ENCODE measurements at places on chromosomes 5 and 9.

GRCh38 chr5:39283231-39283818, 64.0 kb upstream of the FYB1 start:
- peak; percentile 77 for DNase-seq

GRCh38 chr5:116876240-116876840, 301.7 kb upstream of the SEMA6A start:
- DNase-seq, result no peak

GRCh38 chr5:142006363-142007236, 6.2 kb downstream of the GNPDA1 start:
- no peak for DNase-seq

- DNase-seq, result peak; percentile 64
These were observed 61.4 kb upstream of the RANBP3L start for GRCh38 chr5:36363101-36363500.

DNA sequence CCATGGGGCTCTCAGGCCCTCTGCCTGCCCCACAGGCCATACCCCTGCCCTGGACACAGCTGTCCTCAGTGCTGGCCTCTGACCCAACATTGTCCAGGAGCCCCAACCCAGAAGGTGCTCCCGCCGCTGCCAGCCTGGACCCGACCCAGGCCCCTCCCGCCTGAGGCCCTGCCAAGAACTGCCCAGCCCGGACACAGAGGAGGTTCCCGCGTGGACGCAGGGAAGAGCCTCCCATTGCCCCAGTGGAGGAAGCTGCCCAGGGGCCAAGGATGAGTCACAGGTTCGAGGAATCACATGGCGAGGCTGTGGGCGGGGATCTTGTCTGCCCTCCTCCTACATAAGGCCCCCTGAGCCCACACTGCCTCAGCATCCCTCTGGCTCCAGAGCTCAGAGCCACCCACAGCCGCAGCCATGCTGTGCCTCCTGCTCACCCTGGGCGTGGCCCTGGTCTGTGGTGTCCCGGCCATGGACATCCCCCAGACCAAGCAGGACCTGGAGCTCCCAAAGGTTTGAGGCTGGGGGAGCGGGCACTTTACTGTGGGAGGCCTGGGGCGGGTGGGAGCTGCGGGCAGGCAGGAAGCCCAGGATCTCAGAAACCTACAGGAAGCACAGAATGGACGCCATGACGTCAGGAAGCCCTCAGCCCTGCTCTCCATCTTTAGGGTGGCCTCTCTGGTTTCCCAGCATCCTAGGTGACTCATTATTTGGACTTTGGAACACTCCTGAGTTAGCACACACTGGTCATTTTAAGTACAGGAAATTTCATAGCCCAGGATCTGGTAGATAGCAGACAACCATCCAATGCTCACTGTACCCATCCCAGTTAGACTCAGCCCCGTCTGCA, at the start of gene PAEP:
PAEP (plus strand) TSS at position 366 of the 844 bp plus-strand sequence.
- no peak for DNase-seq

DNA sequence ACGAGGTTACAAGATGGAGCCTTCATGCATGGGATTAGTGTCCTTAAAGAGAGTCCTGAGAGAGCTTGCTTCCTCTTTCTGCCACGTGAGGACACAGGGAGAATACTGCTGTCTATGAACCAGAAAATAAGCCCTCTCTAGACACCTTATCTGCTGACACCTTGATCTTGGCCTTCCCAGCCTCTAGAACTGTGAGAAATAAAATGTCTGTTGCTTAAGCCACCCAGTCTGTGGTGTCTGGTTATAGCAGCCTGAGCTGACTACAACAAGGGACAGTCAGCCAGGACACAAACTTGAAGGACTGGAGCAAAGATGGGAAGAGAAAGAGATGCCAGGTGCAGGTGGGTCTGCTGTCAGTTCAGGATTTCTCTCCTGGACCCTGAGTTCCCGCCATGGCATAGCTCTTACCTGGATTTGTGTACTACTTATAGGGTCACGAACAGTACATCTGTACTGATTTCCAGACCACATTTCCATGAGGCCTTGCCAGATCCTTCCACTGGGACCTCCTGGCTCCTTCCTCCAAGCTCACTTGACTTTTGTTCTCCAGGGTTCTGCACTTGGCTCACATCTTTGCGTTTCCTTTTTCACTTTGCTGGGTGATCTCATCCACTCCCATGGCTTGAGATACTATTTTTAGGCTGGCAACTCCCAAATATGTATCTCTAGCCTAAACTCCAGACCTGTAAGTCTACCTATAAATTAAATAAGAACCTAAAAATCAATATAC, 44.9 kb upstream of the LIFR start:
- DNase-seq, result no peak

- DNase-seq, result no peak
These were observed 59.1 kb downstream of the BOD1 start for GRCh38 chr5:173557123-173557903.

GRCh38 chr5:99070822-99071221, 142.0 kb upstream of the CHD1 start:
- no peak for DNase-seq

DNA sequence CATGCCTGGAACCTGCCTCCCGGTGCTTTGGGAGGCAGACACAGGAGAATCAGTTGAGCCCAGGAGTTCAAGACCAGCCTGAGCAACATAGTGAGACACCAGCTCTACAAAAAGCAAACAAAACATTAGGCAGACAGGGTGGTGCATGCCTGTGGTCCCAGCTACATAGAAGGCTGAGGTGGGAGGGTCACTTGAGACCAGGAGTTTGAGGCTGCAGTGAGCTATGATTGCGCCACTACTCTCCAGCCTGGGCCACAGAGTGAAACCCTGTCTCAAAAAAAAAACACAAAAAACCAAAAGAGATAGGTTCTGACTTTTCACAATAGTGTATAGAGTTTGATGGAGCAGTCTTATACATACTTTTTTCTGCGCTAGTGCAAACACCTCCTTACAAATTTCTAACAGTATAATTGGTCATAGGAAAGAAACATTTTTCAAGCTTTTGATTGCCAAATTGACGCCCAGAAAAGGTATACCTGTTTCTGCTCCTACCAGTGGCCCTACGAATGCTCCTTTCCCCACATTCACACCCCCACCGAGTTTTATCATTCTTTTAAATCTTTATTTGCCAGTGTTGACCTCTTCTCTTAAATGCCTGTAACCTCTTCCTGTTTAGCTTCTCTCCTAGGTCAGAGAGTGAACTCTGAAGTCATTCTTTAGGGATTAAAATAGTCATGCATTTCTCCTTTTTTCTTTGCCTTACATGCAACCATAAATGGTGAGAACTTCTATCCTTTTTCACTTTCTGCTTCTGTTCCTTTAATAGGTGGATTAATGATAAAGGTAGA, 7.5 kb downstream of the DOCK8 start:
- no peak for DNase-seq

DNA sequence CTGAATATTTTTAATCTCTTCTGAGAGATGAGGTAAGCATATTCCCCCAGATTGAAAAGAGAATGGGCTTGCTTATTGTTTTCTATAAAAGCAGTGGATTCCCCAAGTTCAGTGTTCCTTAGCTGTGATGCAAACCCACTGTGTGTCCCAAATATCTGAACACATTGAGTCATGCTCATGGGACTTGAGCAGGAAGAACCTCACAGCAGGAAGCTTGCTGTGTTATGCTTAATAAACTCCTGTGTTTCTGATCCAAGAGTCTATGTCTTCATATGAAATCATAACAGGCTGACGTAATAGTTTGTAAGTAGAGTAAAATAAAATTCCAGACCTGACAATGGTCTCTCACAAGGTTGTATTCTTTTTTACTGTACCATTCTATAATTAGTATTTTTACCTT, 24.8 kb upstream of the LOX start:
- DNase-seq, result no peak

DNA sequence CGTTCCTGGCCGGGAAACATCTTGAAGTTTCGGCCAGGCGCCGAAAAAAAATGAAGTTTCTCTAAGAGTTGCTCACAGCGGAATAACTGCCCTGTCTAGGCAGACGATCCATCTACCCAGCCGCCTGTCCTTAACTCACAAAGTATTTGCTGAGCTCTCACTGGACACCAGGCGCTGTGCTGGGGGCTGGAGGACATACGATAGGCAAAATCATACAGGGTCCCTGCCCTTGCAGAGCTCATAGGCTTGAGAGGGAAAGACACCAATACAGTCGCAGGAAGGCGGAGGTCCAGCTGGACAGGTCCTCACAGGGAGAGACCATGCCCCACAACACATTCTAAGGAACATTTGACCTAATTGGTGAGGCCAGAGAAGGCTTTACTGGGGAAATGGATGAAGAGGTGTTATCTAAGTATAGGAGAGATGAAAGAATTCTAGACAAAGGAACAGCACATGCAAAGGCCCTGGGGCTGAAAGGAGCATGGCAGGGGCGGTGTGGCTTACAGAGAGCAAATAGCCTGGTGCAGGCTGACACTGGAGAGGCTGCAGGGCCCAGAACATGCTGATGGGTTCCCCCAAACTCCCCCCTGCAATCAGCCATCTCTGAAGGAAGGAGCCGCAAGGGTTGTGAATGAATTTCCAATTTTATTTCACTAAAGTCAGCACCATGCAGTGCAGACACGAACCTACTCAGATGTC, 2.0 kb upstream of the MXD3 start:
- no peak for DNase-seq

- DNase-seq, result no peak
These were observed 23.4 kb downstream of the ANKRA2 start for GRCh38 chr5:73542020-73542419.

DNA sequence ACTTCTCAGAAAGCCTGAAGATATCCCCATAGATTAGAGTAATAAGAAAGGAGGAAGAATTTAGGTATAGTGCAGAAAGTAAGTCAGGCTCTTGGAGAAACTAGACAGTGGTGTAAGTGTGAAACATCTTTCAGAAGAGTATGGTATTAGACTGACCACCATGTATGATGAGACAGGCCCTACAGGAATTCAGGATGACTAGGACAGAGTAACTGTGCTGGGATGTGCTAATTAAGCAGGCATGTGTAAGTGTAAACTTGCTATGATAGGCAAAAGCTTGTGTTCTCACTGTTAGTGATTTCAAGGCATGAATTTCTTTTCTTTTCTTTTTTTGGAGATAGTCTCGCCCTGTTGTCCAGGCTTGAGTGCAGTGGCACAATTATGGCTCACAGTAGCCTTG, 70.8 kb downstream of the RAB24 start:
- peak; percentile 56 for DNase-seq

- DNase-seq, result no peak
These were observed 1700.9 kb upstream of the NUDT12 start for GRCh38 chr5:105263515-105263914.

DNA sequence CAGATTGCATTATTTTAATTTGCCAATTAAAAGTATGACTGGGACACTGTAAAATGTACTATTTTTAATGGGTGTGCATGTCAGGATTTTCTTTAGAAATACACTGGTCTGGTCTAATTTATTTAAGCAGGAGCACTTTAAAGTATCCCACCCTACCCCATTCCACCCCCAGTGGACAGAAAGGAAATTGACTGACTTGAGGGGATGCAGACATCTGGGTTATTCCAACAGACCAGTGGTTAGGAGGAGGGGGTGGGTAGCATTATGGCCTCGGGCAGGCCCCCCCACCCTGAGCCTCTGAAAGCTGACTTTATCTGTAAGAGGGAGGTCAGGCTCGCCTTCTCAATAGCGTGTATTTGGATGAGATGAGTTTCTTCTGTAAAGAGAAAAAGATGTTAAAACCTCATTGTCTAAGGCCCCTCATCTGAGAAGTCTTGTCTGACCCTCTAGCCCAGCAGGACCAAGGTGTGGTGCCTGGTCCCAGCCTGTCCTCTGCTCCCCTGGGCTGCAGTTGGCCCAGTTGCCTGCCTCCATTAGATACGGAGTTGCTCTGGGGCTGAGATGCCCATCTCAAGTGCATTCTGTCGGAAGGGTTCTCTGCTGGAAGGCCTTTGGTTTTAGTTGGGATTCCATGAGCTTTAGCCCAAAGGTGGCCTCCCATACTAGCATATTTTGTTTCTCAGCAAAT, 4.4 kb downstream of the HNRNPAB start:
- no peak for DNase-seq

DNA sequence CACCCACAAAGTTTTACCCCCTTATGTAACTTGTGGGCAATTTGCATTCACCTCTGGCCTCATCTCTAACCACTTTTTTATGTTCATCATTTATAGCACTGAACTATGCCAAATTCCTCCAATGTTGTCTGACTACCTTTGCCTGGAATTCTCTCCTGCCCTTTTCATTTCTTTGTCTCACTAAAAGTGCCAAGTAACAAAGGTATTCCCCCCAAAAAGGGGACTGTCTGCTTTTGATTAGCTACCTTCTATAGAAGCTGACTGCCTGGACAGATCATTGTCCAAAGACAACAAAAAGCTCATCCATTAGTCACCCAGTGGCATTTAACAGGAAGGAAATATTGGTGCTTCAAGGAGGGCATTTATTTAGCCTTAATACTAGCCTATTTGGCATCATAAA, 189.9 kb upstream of the VCAN start:
- peak; percentile 76 for DNase-seq

DNA sequence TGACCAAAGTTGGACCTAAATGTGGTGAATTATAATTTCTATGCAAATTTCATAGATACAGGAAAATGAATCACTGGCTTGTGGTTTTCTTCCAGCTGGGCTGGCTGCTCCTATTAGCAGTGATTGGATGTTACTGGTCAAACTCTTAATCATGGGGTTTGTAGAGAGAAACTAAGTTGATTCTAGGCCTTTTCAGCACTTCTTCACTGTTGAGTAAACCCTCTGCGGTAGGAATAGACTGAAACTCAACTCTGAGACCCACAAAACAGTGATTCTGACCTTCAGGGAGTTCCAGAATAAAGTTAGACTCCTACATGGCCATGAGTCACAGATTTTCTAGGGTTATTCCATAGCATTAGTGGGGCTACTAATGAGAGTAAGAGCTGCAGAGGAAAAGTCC, 47.9 kb upstream of the FKTN start:
- peak; percentile 76 for DNase-seq
